ENCODE measurements at places on chromosomes 13 and 19. TPM values are rescaled to one million over a fixed set of nuclear protein-coding genes. Genes with fewer than 3 reads are reported as not detected.

DNA sequence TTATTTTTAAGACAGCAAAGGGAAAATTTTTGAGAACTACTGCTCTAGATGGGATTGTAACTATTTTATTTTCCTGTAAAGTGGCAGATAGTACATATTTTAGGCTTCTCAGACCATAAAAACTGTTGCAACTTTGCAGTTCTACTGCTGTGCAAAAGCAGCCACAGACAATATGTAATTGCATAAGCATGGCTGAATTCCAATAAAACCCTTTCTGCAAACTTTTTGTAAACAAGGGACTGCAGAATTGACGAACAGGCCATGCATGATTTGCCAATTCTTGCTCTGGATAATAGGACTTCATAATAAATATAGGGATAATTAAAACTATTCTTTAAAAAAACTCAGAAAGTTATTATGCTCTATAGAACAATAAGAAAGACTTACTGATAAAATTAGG, 149.1 kb downstream of the SLITRK5 start:
- H3K4me1 ChIP-seq, result no peaks in the 10 kb centered on the region
- DNase-seq, result no peak
- no peaks in the 10 kb centered on the region for H3K36me3 ChIP-seq
- no peak overlapping the region for H3K27ac ChIP-seq

GRCh38 chr13:106696719-106697118, 128.8 kb upstream of the ARGLU1 start:
- no peak overlapping the region for H3K27ac ChIP-seq
- H3K27me3 ChIP-seq, result no peaks in the 10 kb centered on the region
- no peak overlapping the region for H3K4me3 ChIP-seq

GRCh38 chr19:7500811-7501450, 12.1 kb upstream of the PEX11G start:
- no peaks in the 10 kb centered on the region for H3K36me3 ChIP-seq
- peaks cover 66% of the 10 kb centered on the region for H3K27me3 ChIP-seq
- peak overlapping the region; percentile 70 for H3K4me3 ChIP-seq

GRCh38 chr19:44951179-44952159, 3.7 kb upstream of the CLPTM1 start:
- H3K4me1 ChIP-seq, result peaks cover 12% of the 10 kb centered on the region
- no peaks in the 10 kb centered on the region for H3K27me3 ChIP-seq
- H3K4me3 ChIP-seq, result no peak overlapping the region
- H3K36me3 ChIP-seq, result no peaks in the 10 kb centered on the region

- H3K36me3 ChIP-seq, result peaks cover 88% of the 10 kb centered on the region
- H3K4me3 ChIP-seq, result peak overlapping the region; percentile 98
- DNase-seq, result no peak
- peaks cover 20% of the 10 kb centered on the region for H3K4me1 ChIP-seq
- peak overlapping the region; percentile 34 for H3K27ac ChIP-seq
- H3K27me3 ChIP-seq, result peaks cover 19% of the 10 kb centered on the region
These were observed 1.6 kb downstream of the ZNF649 start for GRCh38 chr19:51903192-51903591.

KMT5C gene
- total RNA-seq, result 15.4 TPM
